ENCODE measurements at places on chromosomes 12 and 14.

- peak; percentile 38 for DNase-seq
Observed at GRCh38 chr12:123389560-123390351, 5.8 kb downstream of the KMT5A start.

GRCh38 chr12:52280796-52281560 is 6.5 kb downstream of the KRT86 start:
- DNase-seq: no peak

DNA sequence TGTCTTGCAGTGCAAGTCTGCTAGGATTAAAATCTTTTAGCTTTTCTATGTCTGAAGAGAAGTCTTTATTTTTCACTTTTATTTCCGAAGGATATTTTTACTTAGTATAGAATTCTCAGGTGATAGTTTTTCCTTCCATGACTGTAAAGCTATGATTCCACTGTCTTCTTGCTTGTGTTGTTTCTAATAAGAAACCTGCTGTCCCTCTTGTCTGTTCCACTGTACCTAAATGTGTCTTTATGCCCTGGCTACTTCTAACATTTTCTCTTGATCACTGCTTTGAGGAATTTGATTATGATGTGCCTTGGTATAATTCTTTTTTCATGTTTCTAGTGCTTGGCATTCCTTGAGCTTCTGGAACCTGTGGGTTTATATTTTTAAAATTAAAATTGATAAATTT is 228.7 kb downstream of the CACNA1C start:
- DNase-seq: no peak

- no peak for DNase-seq
Observed at GRCh38 chr12:27344246-27344645, 11.6 kb downstream of the BMAL2 start.

GRCh38 chr12:39144613-39145061 is 239.2 kb upstream of the CPNE8 start:
- no peak for DNase-seq

- DNase-seq: no peak
Observed at GRCh38 chr12:65308006-65308405, 29.5 kb downstream of the MSRB3 start.

- no peak for DNase-seq
Observed at GRCh38 chr14:103132381-103133209, 9.3 kb downstream of the TNFAIP2 start.

Measured in SK-N-DZ (cell line).